ENCODE measurements at places on chromosomes 2 and 18. TPM values are rescaled to one million over a fixed set of nuclear protein-coding genes. Genes with fewer than 3 reads are reported as not detected.

DNA sequence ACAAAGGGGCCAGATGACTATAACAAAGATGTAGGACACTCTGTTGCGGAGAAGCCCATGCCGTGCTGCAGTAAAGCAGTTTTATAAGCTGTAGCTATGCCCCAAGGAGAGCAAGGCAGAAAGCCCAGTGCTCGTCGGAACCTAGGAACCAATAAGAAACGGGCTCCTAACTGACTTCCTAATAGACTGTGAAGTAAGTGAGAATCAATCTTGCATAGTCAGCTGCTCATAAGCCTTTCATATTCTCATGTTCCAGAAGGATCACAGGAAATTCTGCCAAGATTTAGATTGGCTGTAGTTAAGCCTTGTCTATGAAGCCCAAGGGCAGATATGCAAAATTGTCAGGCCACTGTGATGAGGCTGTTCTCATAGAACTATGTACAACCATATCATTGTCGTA lies 98.4 kb downstream of the RTTN start:
- DNase-seq = peak; percentile 22

DNA sequence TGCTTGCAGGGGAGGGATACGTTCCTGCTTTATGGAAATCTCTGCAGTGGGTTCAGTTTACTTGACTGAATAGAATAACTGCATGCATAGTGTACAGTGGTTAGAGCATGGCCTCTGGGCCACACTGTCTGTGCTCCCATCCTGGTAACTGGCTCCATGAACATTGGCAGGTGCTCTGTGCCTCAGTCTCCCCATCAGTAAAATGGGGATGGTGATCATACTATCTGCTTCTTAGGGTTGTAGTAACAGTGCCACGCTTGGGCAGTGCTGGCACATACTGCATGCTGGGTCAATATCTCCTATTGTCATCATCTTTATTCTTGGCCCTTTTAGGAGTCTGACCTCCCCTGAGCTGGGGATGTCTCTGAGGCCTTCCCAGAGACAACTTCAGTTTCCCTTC lies 117.3 kb downstream of the CTIF start:
- DNase-seq = no peak

Gene COL4A4
- 1.1 TPM for total RNA-seq

Gene NOP58
- total RNA-seq = 71.4 TPM

Gene GBX2
- total RNA-seq = 0.25 TPM

DNA sequence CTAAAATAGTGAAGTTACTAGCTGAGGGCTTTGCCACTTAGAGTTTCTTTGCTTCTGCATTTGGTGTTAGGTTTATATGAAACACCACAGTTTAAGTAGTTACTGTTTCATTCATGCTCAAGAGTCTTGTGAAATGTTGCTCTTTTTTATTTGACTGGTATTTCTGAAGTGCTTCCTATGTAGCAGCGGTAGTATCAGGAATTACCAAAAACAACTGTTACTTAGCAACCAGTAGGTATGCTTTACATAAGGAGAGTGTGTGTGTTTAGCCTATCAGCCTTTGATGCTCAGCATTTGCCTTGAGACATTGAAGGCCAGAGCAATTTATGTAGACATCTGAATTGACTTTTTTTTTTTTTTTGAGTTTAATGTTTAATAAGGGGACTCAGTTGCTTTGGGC lies 3.6 kb downstream of the DIS3L2 start:
- DNase-seq = no peak

DNA sequence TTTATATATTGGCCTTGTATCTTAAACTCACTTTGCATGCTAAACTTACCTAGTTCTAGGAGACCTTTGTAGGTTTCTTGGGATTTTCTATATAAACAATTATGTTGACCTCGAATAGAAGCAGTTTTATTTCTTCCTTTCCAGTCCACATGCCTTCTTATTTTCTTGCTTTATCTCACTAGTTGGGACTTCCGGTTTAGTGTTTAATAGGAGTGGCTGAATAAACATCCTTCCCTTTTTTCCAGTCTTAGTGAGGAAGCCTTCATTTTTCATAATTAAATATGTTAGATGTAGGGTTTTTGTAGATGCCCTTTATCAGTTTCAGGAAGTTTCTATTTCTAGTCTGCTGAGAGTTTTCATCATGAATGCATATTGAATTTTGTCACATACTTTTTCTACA lies 347.3 kb upstream of the HNRNPA3 start:
- no peak for DNase-seq

GRCh38 chr18:9215221-9215933 lies 78.8 kb downstream of the ANKRD12 start:
- no peak for DNase-seq

DNA sequence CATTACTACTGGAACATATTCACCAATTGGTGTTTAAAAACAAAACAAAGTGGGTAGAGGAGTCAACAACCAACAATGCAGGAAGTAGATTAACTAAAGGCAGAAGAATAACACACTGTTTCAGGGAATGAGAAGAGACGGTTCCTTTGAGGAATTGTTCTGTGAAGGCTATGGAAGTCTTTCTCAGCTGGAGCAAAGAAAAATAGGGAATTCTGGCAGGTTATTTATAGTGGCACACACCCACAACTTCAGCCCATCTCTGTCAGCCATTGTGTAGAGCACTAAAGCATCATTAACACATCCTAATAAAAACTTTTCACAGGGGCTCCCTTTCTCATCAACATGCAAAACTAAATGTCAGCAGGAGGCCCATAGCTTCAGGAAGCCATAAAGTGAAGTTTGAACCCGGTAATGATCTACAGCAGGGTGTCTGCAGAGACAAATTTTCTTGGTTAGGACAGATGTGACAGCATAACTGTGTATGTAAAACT lies 113.6 kb downstream of the CDH2 start:
- peak; percentile 55 for DNase-seq

DNA sequence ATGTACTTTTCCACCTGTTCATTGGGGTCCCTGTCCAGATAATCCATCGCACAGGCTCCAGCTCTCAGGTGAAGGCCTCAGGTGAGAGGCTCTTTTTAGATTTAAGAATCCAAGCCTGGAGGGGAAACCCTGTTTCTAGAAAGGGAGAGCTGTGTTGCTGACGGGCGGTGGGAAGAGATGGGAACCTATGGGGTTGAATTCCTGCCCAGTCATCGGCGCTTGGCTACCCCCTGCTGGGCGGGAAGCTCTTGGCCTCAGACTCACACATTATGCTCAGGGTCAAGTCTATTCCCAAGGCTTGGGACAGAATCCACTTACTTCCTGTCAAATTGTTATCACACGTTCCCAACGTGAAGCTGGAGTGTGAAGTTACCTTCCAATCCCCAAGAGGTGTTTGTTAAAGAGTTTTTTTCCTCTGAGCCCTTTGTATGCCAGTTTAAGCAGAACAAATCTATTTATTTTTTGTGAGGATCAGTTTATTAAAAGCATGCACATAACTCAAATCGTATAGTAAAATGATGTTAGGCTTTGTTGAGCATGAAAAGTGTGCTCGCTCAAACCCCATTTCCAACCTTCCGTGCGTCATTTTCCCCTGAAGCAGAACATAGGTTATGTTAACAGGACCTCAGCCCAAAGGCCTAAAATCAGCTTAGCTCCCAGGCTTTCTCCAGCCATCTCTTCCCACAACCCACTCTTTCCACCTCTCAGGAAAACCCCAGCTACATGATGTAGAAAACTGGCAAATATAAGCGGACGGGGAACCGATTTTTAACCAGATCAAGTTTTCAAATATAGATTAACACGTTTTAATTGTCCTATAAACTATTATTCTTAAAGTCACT lies 181.7 kb upstream of the ETAA1 start:
- DNase-seq = peak; percentile 59

DNA sequence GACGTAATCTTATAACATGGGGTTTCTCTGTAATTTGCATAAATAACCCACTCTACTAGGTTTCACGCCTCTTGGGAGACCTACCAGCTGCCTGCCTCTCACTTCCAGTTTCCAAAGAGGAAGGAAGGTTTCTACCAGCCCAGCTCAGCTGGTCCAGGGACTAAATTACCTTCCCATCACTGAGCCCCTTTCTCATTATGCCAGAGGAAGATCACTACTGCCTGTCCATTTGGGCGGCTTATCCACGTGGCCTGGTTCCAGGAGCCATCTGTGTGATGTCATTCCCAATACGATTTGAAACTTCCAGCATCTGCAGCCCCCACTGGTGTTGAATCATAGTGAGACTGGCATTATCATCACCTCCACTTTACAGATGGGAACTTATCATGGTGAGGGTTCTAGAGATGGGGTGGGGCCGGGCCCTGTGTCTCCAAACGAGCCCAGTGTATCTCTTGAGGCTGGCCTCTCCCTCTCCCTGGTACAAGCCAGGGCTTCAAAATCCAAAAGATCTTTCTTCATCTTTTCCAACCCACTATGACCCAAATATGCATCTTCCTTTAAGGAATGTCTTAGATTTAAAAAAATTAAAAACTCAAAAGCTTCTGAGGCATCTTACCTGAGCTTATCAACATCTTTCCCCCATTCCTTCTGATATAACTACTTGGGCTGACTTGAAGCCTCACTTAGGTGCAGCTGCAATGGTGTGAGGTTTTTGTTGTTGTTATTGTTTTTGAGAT lies 140.8 kb downstream of the DDX1 start:
- DNase-seq = no peak

DNA sequence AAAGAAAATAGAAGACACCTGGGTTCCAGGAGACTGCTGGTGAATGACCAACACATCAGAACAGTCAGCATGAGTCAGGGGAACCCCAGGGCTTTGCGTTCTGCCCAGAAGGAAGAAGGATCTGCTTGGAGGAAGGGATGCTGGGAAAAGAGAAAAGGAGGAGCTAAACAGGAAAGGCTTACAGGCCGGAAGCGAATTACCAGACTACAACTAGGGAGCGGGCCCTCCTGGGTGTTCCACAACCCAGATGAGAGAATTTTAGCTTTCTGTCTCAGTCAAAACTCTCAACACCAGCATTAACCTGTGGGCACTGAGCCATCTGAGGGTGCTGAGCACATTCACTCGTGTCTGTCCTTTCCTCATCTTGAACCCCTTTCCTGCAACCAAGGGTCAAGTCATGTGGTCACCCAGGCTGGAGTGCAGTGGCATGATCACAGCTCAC lies 19.2 kb downstream of the CDC42EP3 start:
- DNase-seq = peak; percentile 71

DNA sequence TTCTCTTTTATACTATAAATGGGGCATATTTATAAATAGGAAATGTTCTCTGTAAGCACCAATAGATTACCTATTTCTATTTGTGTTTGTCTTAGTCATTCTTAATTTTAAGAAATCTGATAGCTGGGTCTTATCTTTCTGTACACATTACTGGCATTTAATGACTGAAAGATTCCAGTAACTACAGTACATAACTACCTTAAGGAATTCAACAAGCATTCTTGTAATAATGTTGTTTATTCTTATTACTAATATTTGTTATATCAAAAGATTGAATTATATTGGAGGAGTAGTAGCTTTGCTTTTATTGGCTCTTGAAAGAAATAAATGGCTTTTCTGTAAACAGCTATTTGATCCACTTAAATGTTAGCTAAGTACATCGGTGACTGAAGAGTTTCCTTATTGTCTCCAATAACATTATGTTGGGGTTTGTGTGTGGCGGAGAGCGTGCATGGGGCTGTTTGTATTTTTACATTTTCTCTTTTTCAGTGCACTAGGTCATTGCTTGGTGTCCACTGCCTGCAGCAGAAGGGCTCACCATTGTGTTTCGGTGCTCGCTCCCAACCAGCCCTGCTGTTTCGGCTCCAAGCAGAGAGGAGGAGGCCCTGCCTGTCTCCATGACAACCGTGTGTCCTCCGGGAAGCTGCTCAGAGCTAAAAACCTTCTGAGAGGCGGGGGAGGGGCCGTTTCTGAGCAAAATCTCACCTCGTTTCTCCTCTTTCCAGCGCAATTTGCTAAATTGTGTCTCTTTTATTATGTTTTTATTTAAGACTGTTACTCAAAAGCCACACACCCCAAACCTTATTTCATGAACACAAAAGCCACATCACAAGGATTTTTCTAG lies 112.5 kb upstream of the SLC38A11 start:
- DNase-seq = peak; percentile 66

- no peak for DNase-seq
These were observed 428.1 kb upstream of the ID2 start for GRCh38 chr2:8253781-8254180.

GRCh38 chr2:226644399-226644865 lies 155.2 kb downstream of the IRS1 start:
- peak; percentile 80 for DNase-seq

- peak; percentile 72 for DNase-seq
These were observed 24.4 kb downstream of the SGPP2 start for GRCh38 chr2:222448748-222449181.

GRCh38 chr2:64371727-64372126 lies 82.2 kb upstream of the LGALSL start:
- no peak for DNase-seq

Gene INHBB
- total RNA-seq = not detected

DNA sequence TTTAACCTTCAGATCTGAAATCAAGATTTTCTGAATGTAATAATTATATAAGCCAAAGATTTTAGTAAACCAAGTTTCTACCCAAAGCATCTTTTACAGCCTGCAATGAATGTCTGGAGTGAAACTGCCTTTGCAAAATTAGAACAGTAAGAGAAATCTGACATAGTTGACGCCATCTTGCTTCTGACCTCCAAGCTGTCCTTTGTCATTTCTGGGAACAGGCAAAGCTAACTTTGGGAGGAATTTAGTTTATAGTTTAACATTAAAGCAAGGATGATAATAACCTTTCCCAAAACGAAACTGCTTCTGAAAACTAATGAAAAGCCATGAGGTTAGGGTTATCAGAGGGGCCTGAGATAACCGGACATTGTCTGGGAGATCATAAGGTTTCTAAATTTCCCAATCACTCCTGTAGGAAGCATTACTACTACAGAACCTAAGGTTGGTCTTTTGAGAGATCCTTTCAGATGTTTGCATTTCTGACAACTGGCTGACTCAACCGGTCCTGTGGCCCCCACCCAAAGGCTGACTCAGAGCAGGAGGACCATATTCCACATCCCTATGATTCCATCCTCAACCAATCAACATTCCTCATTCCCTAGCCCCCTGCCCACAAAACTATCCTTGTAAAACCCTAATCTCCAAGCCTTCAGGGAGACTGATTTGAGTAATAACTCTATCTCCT lies 124.5 kb downstream of the TMEM131 start:
- DNase-seq = peak; percentile 82

Gene RASGRP3
- total RNA-seq = 5.9 TPM

Gene TBR1
- total RNA-seq = not detected
